Stimulated activated effector memory CD8-positive, alpha-beta T cell treated with anti-CD3 and anti-CD28 coated beads, Interleukin-12 subunit alpha, Interleukin-12 subunit beta, amount 100 ng/mL, for 72 hours (primary cell): ENCODE measurements at places on chromosomes 1 and 21.

- no peak for DNase-seq
These were observed 25.4 kb upstream of the ARTN start for GRCh38 chr1:43908226-43908625.

DNA sequence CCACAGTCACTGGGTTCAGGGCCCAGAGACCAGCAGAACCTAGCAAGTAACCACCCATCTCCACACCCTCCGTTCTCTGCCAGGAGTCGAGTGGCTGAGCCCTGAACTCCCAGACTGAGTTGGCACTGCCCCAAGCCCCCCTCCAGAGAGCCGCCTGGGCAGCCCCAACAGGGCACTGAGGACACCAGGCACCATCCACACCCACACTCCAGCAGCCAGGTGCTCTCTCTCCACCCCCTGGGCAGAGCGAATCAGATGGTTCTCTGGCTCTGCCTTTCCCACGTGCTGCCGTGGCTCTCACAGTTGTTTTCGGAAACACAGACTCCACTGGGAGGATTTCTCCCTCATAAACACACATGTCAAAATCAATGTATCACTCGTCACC lies 13.6 kb downstream of the WDR4 start:
- no peak for DNase-seq

GRCh38 chr1:227391211-227391610 lies 72.9 kb upstream of the CDC42BPA start:
- no peak for DNase-seq

GRCh38 chr1:234505769-234506102 lies 26.8 kb upstream of the TARBP1 start:
- no peak for DNase-seq
